ENCODE measurements at places on chromosomes 4 and X.

DNA sequence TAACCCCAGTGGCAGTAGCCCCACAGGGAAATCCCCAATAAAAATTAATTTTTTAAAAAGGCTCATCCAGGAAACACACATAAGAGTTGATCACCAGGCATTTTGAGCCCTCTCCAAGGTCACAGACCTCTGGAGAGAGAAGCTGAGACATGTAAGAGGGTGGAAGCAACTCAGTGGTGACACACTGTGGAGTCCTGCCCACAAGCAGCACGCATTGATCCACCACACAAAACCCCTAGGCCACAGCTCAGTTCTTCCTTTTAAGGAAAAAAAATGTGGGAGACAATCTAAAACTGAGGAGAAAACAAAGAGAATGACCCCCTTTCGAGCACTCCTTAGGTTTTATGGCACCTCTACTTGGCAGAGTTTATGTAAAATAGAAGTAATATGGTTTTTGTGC, 71.7 kb upstream of the S100G start:
- peak; percentile 42 for DNase-seq

DNA sequence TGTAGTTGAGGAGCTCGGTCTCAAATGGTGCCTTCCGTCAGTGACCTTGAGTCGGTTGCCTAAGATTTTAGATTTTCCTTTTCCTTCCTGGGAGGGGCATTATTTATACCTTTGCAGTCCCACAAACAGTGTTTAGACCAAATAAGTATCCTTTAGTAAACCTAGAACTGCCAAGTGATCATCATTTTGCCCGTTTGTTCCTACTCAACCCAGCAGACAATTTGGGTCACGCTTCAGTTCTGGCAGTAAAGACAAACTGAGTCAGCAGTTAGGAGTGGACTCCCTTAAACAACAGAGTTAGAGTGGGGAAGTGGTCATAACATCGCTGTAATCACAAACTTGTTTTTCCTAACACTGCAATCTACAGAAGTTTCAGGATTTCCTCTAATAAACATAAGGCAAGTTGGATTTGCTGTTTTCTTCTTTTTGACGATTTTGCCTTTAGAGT, 777 bp upstream of the WDFY3 start:
- peak; percentile 54 for DNase-seq

GRCh38 chr4:132123870-132124623, 1025.0 kb upstream of the PCDH10 start:
- DNase-seq = peak; percentile 43

GRCh38 chr4:58477513-58477912, 1367.3 kb upstream of the IGFBP7 start:
- no peak for DNase-seq

- DNase-seq = no peak
Measured at GRCh38 chrX:72253686-72254085, 14.9 kb upstream of the ERCC6L start.

DNA sequence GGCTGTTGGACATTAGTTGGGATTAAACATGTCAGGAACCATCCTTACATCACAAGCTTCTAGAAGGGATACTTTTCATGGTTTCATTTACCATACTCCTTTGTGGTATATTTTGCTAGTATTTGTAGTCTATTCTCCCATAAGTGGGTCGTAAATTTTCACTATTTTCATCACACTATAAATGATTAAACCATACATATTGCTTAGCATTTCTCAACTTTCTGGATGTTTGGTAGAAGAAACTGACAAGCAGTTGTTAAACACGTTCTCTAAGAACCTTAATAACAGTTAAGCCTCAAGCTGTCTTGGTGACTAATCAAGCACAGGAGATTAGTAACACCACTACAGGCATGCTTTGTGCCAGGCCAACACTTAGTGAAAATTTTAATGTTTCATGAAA, 375.5 kb downstream of the NAF1 start:
- no peak for DNase-seq

All from mesenchymal stem cell (in vitro differentiated cells and primary cell).